ENCODE measurements at places on chromosomes 4 and X.

DNA sequence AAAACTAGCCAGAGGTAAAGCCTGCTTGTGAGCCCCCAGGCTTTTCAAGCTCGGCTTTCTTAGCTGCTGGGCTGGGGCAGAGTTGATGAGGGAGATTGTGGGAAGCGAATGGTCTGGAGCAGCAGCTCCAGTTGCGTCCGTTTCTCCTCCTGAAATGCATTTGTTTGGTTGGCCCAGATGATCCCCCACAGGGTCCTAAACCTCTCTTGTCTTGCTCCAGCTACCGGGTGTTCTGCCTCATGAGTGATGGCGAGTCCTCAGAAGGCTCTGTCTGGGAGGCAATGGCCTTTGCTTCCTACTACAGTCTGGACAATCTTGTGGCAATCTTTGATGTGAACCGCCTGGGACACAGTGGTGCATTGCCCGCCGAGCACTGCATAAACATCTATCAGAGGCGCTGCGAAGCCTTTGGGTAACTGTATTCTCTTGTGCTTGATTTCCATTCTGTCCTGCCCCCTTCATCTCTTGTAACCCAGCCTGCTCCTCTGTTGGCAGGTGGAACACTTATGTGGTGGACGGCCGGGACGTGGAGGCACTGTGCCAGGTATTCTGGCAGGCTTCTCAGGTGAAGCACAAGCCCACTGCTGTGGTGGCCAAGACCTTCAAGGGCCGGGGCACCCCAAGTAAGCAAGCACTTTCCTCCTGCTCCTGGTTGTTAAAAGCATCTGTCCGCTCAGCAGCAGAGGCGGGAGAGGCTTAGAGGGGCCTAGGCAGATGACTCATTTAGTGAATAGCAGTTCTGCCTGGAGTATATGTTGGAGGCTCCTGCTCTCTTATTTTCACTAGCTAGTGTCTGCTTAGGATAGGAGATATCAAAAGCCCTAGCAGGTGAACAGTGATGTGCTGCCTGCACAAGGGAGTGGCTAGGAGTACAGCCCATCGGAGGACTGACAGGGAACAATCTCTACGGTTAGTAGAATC lies 15.3 kb downstream of the TKTL1 start:
- DNase-seq, result no peak

DNA sequence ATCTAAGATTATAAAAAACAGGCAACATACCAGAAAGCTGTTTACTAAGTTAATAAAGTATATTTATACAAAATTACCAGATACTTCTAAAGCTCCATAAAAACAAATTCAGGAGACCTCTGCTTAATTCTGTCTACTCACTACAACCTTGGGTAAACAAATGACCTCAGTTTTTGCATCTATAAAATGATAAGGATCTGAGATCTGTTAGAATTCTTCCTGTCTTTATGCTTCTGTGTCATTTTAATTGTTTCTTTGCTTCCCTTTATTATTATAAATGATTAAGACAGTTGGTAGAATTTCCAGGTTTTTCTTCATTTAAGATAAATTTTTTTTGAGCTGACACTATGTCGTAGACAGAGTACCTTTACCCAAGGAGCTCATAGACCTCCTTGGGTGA lies 76.0 kb downstream of the ANK2 start:
- no peak for DNase-seq

DNA sequence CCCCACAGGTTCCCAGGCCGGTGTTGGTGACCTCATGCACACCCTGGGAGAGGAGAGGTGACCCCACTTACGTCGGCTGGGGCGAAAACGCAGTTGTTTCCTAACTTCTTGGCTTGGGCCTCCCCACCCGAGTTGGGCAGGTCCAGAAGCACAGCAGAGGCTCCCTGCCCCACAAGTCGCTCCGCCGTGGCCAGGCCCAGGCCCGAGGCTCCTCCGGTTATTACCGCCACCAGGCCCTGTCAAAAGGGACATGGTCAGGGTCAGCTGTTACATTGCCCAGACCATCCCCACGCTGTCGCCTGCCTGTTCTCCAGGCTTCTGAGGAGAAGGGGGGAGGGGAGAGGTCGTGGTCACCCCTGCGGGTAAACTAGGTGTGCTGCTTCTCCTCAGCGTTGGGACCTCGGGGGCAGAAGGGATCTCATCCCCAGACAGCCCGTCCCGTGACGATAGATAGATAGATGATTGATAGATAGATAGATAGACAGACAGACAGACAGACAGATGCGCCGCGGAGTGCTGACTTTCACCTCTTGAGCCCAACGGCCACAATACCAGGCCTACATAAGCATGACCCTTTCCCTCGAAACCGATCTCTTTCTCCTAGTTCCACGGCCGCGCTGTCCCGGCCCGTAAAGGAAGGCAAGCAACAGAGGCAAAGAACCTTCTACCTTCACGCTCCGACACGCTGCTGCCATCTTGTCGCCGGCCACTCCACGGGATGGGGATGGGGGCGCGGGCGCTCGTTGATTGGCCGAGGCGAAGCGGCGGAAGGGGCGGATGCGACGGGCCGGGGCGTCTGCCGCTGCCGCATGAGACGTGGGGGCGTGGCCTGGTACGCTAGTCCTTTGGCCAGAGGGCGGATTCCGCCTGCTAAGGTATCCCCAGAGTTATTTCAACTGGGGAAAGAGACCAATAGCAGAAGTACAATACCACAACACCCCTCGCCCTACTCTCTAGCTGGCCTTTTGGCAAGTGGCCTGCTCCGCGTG lies at the start of gene HSD17B10:
Gene HSD17B10 (minus strand): TSS at position 720 of the 989 bp plus-strand sequence. CDS start 25 bp downstream, at position 695.
- DNase-seq, result peak; percentile 60

DNA sequence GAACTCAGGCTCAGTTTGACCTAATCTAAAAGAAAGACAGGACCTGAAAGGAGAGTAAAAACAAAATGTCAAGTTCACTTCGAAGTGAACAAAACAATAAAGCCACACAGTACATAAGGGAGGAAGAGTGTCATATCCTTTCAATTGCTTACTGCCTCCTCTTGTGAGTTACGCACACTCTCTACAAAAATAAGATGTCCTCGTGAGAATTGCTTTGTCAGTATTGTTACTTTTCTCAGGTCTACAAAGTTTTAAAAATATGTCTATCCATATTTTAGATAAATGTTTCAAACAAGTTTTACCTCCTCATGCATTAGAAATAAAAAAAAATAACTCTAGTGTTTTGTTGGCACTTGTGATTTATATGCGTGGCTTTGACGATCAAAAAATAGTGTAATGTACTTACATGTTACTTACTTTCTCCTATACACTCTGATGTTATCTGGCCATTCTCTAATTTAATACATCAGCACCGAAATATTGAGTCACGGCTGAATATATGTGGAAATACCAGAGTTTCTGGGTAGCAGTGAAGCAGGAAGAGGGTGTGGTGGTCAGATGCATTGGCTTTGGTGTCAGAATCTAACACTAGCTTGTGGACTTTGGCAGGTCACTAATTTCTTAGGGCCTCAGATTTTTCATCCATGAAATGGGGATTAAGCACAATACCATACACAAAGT lies 8.1 kb upstream of the MRPL1 start:
- no peak for DNase-seq

DNA sequence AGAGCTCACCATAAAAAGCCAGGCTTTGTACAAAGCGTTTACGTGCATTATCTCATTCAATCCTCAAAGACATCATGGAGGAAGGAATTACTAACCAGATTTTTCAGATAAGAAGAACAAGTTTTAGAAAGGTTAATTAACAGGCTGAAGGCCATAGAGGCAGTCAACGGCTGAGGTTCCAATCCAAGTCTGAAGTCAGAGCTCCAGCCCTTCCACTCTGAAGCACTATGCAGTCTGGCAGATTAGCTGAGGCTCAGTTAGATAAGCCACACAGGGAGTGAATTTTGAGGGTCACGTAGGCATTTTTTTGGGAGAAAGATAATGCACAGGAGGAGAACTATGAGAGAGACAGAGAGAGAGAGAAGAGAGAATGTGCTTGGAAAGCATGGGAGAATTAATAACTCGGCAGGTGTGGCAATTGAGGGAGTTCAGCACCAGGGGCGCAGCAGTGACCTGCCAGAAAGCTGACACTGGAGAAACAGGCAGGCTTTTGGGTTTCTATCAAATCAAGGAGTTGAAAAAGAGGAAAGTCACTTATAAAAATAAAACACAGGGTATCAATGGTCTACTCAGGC lies 116.5 kb upstream of the NAP1L5 start:
- no peak for DNase-seq

DNA sequence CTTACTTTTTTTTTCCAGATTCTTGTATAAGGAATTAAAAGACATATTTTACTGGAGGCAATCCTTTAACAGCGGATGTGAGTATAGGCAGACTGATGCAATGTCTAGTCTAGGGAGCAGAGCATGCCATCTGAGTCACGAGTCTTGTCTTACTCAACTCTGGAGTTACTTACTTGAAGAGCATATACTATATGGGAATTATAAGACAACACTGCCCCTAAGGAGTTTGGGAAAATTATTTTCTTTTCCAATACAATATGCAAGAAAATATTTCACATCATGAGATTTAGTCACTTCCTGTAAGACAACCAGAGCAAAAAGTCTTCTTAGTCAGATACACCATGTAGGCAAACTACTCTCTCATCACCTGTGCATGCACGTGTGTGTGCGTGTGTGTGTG lies 537.3 kb upstream of the FTHL17 start:
- DNase-seq, result no peak

DNA sequence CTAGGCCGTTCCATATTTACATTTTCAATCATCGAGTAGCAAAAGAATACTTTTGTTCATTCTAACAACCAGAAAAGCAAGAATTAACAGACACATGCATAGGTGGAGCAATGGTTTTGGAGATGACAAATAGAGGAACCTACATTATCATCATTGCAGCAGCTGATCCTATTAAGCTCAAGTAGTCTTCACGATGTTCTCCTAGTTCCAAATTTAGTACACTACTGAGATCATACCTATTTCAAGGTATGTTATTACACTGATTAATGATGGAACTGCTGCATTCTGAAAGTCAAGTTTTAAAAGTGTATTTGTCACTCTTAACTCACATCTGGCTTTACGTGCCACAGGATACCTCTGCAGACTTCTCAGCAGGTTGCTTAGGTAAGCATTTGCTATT lies 87.4 kb downstream of the ADGRA3 start:
- no peak for DNase-seq

- DNase-seq, result no peak
These were observed 168.5 kb downstream of the IL15 start for GRCh38 chr4:141804836-141805235.

GRCh38 chr4:156783966-156784365 lies 187.6 kb downstream of the PDGFC start:
- no peak for DNase-seq

DNA sequence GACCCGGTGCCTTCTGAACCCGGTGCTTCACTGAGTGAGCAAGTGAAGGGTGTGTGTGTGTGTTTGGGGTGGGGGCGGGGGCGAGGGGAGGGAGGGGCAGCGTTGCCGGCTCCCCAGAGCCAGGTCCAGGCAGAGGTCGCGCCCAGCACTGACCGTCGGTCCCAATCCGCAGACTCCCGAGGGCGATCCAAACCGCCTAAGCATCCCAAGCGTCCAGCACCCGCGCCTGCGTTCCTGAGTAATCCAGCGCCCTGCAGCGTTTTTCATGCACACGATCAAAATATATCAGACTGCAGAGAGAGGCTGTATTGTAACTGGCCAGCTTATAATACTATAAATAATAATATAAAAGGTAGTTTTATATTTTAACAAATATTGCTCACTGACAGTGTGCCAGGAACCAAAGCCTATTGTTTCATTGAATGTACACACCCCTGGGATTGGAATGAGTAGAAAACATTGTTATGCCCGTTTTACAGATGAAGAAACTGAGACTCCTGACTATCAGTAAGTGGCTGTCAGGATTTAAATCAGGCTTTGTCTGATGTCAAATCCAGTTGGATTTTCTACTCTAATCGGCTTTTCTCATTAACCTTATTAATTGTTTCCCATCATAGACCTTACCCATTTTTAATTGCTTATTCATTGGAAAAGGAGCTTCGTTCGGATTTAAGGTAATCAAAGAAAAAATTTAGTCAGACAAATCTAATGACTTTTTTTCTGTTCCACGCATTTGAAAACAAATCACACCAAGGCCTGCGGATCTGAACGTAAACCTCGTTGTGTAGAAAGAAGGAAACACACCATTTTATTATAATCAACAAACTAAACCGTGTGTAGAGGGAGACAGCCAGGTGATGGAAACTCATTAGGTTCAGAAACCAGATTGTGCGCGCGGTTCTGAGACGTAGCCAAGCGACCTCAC lies 4.0 kb upstream of the NKX3-2 start:
- no peak for DNase-seq

DNA sequence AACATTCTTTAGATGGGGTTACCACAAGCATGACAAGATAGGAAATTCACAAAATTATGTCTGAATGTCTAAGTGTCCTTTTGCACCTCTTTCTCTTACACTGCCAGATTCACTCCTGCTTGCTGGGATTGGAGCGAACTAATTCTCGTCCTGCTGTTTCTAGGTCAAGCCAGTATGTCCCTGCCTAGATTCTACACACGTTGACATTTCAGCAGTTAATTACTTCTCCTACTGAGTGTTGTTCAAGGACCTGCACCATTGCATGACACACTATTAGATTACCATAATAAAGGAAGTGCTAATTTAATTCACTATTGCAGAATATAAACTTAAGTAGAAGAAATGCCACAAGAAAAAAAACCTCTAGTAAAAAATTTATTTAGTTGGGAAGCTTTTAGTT lies 1911.7 kb downstream of the PCDH7 start:
- DNase-seq, result no peak

DNA sequence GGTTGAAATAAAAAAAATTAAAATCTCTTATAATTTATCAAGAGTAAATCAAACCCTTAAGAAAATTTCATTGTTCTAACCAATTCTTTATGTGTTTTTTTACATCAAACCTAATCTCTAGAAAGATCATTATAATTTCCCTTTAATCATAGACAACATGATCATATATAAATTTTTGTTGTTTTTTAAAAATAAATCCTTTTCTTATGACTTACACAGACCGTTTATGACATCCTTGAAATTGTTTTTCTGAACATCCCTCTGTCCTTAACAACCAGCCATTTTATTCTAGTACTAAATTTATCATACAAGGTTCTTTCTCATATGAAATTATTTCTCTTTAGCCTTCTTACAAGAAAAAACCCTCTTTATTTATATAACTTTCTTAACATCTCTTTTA lies 62.7 kb upstream of the GABRE start:
- DNase-seq, result no peak

- DNase-seq, result no peak
These were observed 7.7 kb upstream of the ARHGEF38 start for GRCh38 chr4:105544520-105545286.

GRCh38 chrX:103376118-103376978 lies at the start of gene BEX3:
Gene BEX3 (plus strand): TSS chrX:103376538. CDS start chrX:103377522, 984 bp downstream.
- peak; percentile 39 for DNase-seq

DNA sequence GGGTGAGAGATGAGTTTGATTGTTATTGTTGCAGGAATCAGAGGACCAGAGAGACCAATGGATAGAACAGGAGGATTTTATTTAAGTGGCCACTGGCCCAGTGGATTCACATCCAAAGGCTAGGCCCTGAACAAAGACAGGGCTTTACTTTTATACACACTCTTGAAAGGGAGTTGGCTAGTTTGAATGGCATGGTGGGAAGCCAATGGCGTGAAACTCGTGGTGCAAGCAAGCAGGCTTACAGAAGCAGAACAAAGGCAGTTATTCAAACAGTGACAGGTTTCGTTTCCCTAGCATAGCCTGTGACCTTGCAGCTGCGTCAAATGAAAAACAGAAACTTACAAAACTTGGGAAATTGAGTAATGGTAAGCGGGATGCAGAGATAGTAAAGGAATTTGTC lies 110.2 kb upstream of the PRDX4 start:
- no peak for DNase-seq

GRCh38 chr4:139660568-139661043 lies 5.0 kb upstream of the MGST2 start:
- no peak for DNase-seq

Data from NCI-H446 treated with DMSO at 0.1 percent for 48 hours (cell line).